Stimulated activated CD8-positive, alpha-beta memory T cell treated with anti-CD3 and anti-CD28 coated beads, Interleukin-15, amount 100 ng/mL, for 4 hours (primary cell): ENCODE measurements at places on chromosomes 5 and 9.

- DNase-seq: no peak
Observed at GRCh38 chr9:131411719-131412681, 18.1 kb downstream of the PRRC2B start.

GRCh38 chr9:110782701-110783100 lies 114.1 kb downstream of the MUSK start:
- no peak for DNase-seq

DNA sequence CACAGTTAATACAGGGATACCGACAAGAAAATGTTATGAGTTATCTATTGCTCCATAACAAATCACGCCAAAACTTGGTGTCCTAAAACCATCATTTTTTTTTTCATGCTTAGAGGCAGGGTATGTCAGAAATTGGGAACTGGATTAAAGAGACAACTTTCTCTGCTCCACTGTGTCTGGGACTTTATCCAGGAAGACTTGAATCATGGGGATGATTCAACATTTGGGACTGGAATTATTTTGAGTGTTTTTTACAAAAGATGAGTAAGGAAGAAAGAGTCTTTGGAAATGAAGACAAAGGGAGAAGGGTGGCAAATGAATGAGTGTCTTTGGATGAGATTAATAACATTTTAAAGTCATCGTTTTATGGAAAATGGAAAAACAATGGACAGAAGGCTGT lies 1883.7 kb upstream of the C9orf72 start:
- DNase-seq: no peak

- no peak for DNase-seq
Observed at GRCh38 chr9:115495052-115495635, 377.2 kb upstream of the TNC start.

DNA sequence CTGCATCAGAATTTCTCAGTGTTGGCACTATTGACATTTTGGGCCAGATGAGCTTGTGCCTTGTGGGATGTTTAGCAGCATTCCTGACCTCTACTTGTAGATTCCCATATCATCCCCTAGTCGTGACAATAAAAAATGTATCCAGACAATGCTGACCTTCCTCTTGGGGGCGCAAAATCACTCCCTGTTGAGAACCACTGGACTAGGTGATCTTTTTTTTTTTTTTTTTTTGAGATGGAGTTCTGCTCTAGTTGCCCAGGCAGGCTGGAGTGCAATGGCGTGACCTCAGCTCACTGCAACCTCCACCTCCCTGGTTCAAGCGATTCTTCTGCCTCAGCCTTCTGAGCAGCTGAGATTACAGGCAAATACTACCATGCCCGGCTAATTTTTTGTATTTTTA lies 22.6 kb downstream of the STXBP1 start:
- no peak for DNase-seq

- DNase-seq: no peak
Observed at GRCh38 chr9:77511525-77511924, 136.6 kb downstream of the GNA14 start.

DNA sequence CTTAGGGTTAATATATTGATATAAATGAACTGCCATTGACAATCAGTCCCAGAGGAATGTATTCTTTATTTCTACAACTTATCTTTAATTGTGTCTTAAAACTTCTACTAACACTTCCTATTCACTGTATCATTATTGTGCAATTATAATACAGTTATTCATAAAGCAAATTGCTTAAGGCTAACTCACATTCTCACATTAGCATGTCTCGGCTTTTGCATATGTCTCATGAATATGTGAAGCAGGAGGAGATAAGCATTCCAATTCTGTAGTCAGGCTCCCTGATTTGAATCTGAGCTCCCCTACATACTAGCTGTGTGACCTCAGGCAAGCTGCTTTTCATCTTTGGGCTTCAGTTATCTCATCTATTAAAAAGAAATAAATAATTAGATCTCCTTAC lies 45.4 kb downstream of the PLGRKT start:
- no peak for DNase-seq

- no peak for DNase-seq
Observed at GRCh38 chr9:77005216-77005615, 14.2 kb upstream of the FOXB2 start.
